Endodermal cell (in vitro differentiated cells): ENCODE measurements at places on chromosomes 4 and X.
A peak's percentile ranks its signal among the peaks of the same experiment; 100 is the strongest.

DNA sequence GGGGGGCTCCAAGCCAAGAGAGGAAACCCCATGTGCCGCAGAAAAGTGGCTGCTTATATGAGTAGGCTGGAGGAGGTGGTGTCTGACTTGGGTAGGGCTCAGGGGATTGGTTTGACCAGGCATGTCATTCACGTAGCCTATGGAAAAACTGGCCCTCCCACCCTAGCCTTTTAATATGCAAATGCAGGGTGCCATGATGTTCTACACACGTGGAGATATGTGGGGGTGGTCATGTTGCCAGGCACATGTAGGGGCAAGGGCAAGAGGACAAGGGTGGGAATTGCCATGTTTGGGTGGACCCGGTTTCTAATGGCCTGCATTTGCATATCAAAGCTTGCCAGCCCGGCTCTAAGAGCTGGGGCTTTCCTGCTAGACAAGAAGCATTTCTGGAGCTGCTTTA is 86.9 kb upstream of the SHISA3 start:
- peak; percentile 66 for DNase-seq

- DNase-seq: peak; percentile 95
These were observed 95.8 kb downstream of the DHX15 start for GRCh38 chr4:24488399-24489164.

- no peak for DNase-seq
These were observed 22.2 kb downstream of the CRMP1 start for GRCh38 chr4:5870701-5871100.

DNA sequence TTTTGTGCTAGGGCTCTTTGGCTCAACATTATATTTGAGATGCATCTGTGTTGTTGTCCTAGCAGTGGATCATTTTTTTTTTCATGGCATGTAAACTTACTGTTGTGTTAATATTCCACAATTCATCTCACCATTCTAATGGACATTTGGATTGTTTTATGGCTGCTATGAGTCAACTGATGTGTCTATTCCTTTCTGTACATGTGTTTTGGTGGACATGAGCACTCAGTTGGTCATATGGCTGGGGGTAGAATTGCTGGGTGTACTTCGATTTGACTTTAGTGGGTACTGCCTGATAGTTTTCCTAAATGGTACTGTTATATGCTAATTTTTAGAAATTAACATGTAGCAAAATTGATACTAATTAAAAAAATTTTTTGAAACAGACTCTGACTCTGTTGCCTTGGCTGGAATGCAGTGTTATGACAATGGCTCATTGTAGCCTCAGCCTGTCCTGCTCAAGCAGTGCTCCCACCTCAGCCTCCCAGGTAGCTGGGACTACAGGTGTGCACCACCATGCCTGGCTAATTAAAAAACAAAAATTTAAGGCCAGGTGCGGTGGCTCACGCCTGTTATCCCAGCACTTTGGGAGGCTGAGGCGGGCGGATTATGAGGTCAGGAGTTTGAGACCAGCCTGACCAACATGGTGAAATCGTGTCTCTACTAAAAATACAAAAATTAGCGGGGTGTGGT is 9.0 kb downstream of the FAM193A start:
- DNase-seq: no peak

GRCh38 chr4:36241771-36242170 is 2.5 kb downstream of the ARAP2 start:
- DNase-seq: no peak

DNA sequence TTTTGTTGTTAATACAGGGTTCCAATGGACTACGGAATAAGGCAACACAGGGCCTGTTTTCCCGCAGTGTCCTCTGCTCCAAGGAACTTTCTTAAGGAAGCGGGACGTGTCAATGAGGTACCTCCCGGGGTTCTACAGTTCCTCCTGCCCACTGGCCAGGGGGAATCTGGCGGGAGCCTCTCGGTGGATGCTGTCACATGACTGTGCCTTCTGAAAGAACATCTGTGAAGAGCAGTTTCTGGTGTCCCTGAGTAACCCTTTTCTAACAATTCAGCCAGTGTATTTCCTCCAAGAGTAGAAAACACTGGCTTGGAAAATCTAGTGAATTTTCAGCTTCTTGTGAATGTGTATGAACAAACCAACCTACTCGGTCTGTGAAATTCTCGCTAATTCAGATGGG is 32.7 kb downstream of the MFAP3L start:
- no peak for DNase-seq
